ENCODE measurements at places on chromosomes 3 and 15.

- no peak for DNase-seq
Measured at GRCh38 chr3:33919312-33920120, 121.1 kb downstream of the PDCD6IP start.

DNA sequence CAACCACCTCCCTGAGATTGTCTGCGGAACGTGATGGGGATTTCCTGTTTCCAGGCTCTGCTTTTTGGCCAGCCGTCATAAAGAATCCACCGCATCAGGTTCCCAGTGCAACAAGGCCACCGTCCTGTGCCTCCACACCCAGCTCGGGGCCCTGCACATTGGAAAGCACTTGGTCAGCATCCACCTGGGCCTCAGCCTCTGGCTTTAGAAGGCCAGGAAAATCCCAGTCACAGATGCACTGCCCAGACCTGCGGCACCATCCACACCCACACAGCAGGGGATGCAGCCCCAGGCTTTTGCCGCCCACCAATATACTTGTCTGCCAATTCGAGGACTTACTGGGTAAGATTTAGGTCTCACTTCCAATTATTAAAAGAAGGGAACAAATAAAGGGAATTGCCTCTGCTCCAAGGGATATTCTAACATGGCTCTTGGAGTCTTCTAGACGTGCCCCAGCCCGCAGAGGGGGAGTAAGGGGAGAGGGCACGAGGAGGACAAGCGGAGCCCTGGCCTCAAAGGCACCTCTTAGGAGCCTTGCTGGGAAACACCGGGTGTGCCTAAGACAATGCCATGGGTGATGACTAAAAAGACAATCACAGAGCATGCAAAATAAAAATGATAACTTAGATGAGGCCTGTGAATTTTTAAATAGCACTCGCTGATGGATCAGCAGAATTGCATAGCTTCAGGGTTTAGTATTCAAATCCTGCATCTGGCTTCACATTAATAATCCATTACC is 169.2 kb downstream of the FOXP1 start:
- DNase-seq, result no peak

DNA sequence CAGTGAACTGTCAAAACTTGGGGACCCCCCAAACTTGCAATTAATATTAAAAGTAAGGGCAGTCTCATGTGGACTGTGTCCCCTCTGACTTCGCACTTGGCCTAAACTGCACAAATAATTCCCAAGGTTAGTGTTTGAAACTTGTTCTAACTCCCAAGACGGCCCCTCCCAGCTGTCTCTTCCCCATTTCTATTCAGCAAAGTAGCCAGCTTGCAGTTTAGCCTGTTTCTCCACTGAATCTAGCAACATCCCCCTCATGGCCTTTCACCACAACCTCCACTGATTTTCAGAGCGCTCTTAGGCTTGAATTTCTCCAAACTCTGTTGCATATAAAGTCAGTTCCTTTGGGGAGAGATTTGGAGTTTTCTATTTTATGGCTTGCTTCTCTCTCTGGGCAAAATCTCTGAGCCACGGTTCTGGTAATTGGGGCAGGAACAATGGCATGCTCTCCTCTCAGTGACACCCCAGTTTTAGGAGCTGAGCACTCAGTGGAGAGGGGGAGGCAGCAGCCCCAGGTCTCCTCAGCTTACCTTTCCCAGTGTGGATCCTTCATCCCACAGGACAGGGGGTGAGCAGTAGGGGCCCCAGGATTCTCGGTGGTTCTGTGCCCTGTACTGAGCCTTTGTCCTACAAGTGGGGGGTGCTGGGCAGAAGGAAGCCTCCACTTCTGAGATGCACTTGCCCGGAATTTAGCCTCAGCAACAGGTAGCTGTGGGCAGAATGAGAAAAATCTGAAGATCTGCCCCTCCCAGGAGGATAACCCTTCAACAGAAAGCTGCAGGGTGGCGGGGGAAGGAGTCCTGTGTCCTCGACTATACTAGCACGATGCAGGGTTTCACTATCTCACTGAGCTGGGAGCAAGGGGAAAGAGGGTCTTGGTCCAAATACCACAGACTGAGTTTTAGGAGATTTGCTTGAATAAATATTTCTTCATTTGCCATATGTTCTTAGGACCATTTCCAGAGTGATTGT is 39.3 kb upstream of the GATA2 start:
- DNase-seq, result no peak

- DNase-seq, result no peak
Measured at GRCh38 chr3:136211547-136211946, 15.4 kb upstream of the MSL2 start.

GRCh38 chr3:119240101-119240590 is 532 bp downstream of the B4GALT4 start:
- DNase-seq, result no peak

DNA sequence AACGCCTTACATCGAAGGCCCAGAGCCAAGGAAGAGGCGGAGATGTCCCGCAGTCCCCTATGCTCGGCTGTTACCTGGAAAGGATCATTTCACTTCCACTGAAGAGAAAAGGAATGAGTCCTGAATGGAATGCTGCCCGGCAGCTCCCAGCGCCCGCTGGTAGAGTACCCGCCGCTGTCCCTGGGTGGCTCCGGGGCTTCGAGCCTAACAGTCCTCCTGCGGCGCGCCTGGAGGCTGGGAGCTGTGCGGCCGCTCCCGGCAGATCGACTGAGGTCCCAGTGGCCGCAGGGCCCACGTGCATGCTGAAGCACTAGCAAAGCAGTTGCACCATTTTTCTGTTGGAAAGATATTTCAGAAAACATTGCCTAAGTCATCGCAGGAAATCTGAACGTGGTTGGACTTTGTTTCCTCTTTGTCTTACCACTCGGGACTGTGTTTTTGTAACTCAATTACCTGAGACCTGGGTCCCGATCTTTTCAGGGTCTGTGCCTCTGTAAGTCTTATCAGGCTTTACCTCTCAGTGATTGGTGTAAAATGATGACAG is 984 bp downstream of the RNU6-1 start:
- no peak for DNase-seq

DNA sequence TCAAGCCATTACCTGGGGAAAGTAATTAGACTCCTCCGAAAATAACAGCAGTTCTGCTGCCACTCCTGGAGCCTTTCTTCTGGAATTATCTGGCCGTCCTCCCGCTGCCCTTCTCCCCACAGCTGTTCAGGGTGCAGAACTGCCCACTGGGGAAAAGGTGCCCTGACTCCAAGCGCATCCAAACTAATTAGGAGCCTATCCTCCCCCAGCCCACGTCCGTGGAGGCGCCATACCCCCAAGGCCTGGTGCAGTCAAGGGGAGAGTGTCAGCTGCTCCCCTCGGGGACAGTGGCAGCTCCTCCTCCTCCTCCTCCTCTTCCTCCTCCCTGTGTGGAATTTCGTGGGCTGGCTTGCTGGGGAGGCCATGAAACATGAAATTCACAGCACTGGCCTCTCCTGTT is 177.2 kb downstream of the XXYLT1 start:
- DNase-seq, result no peak

GRCh38 chr15:64521726-64522164 is 61.4 kb downstream of the ZNF609 start:
- DNase-seq, result peak; percentile 56

DNA sequence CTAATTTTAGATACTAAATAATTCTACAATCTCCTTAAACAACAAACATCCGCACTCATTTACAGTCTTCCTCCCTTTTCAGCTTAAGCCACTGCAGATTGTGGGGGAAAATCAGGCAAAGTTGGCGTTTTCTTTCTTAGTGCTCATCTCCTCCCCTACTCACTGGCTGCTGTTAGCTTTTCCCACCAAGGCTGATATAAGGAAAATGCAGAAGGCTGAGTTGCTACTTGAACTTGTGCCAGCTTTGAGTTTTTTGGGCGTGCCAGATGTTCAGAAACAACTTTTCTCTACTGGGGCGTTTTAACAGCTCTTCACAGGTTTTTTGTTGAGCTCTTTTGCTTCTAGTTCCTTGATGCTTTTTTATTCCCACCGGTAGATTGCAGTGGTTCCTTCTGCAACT is 222.0 kb downstream of the PYDC2 start:
- no peak for DNase-seq

GRCh38 chr3:72120806-72121778 is 336.1 kb upstream of the PROK2 start:
- no peak for DNase-seq

- DNase-seq, result no peak
Measured at GRCh38 chr3:5226783-5227182, 39.3 kb downstream of the EDEM1 start.

DNA sequence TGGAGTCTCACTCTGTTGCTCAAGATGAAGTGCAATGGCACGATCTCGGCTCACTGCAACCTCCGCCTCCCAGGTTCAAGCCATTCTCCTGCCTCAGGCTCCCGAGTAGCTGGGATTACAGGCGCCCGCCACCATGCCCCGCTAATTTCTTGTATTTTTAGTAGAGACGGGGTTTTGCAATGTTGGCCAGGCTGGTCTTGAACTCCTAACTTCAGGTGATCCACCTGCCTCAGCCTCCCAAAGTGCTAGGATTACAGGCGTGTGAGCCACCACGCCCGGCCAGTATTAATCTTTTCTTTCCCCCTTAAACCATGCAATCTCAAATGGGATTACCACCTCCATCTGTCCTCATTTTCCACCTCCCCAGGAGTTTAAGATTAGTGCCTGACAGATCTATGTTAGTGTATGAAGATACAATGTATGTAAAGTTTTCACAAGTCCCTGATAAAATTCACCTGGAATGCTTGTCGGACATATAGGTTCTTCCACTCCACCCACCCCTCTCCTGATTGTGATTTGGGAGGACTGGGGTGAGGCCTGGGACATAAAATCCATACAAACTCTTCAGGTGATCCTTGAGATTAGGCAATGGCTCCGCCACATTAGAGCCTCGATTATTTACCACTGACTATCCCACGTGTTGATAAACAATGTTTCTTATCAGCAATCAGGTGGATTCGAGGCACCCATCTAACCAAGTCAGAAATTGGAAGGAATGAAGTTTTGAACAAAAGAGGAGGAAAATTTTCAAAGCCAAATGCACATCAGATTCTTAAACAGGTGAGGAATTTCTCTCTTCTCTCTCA is 1.2 kb downstream of the PARL start:
- DNase-seq, result no peak

- no peak for DNase-seq
Measured at GRCh38 chr3:108088697-108089096, 2.1 kb downstream of the CD47 start.

DNA sequence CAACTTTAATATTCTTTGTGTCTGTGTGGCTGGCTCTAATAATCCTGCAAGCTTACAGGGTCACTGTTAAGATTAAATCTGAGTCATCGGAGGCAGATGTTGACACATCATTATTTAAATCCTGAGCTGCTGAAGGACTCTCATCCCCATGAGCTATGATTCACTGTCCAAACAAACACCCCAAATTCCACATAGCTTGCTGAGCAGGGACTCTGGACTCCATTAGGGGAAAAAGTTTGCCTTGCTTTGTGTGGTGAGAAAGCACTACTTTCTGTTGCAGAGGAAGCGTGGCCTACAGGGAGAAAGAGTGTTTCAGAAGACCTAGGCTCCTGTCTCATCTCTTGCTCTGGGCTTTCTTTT is 213.7 kb downstream of the PDCD6IP start:
- no peak for DNase-seq

DNA sequence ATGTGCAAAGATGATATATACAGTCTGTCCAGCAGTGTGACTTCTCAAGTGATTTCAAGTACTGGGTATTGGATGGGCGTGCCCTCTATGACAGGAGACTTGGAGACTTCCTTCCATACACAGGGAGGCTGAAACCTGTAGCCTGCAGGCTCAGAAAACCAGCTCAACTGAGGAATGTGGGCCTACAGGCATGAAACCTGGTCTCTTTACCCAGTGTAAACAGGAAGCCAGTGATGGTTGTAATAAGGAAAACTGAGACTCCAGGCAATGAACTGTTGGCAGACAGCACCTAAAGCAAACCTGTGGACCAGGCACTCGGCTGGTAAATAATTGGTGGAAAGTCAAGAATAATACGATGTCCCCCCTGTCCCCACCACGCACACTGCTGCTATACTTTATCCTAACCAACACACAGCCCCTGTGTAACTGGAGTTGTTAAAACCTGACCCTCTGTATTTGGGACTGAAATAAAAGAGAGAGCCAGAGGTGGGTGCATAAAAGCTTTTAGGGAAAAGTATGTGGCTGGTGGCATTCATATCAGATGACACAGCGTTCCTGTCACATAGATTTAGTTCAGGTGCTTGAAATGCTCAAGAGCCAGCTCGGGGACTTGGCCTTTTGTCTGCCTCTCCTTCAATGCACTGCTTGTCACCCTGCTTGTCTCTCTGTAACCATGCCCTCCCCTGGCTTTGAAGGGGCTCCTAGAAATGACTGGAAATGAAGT is 144.7 kb downstream of the TPRG1 start:
- DNase-seq, result no peak

DNA sequence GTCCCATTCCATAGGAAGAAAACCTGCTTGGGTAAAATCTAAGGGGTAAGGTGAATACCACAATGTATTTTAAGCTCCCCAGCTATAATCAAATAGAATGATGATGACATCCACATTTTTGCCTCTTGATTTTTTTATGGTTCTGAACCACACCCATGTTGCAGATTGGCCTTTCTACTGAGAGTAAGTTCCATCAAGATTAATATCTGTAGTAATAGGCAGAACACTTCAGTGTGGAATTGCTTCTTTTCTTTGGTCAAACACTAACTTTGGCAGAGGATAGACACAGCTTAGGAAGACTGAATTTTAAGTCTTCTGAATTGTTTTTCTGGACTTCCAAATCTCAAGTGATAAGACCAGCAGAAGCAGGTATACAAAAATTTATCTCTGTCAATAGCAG is 27.0 kb downstream of the PLS1 start:
- no peak for DNase-seq

DNA sequence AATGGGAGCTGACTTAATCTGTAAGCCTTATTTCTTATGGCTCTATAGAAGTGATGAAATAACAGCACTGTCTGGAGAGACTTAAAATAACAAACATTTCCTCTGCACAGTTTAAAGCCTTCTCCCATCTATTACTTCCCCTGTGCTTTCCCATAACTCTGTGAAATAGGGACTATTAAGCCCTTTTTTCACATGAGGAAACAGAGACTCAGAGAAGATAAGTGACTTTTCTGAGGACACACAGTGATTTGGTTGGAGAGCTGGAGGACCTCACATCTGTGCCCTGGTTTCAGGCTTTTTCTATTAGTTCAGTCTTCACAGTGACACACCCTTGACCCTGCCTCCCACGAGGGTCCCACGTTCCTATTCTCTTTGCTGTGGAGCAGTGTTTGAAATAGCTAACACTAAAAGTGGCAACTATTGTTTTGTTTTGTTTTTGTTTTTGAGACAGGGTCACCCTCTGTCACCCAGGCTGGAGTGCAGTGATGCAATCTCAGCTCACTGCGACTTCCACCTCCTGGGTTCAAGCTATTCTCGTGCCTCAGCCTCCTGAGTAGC is 82.9 kb downstream of the ST6GAL1 start:
- DNase-seq, result no peak

DNA sequence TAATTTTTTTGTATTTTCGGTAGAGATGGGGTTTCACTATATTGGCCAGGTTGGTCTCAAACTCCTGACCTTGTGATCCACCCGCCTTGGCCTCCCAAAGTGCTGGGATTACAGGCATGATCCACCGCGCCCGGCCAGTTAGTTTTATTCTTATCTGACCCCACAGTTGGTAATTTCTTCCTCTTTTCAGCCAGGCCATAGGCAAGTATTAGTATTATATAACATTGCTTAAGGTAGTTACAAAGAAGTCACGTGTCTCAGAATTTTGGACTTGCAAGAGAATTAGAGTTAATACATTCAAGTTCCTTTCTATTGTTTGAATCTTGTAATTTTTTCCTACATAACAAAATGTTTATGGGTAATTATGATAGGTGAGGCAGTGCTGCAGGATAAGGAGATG is 334.8 kb downstream of the LPP start:
- DNase-seq, result no peak

GRCh38 chr15:72474466-72474911 is 359 bp downstream of the ARIH1 start:
- no peak for DNase-seq

All from nucleus accumbens (tissue), 56 donors.